ENCODE measurements at places on chromosomes 5 and 9.

- no peak for DNase-seq
Observed at GRCh38 chr5:129322968-129323367, 137.1 kb upstream of the ADAMTS19 start.

DNA sequence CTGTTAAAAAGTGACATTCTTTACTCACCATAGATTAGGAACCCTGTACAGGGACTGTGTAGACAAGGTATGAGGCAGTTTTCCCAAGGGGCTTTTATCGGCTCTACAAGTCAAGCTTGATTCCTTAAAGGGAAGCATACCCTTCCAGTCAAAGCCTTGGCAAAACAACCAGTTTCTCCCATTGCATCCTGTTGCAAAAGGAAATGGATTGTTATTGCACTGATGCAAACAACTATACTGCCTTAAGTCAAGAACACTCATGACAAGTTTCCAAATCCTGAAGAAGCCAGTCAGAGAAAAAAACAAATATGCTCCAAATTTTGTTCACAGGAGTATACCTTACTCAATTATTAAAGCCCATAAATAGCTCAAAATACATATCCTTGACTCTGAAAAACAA, 67.5 kb downstream of the RGMB start:
- no peak for DNase-seq

- DNase-seq = no peak
Observed at GRCh38 chr5:78919796-78920195, 65.3 kb downstream of the ARSB start.

GRCh38 chr5:16304846-16305245, 125.3 kb upstream of the MARCHF11 start:
- no peak for DNase-seq

- DNase-seq = no peak
Observed at GRCh38 chr9:136196404-136197083, 8.4 kb downstream of the LHX3 start.

DNA sequence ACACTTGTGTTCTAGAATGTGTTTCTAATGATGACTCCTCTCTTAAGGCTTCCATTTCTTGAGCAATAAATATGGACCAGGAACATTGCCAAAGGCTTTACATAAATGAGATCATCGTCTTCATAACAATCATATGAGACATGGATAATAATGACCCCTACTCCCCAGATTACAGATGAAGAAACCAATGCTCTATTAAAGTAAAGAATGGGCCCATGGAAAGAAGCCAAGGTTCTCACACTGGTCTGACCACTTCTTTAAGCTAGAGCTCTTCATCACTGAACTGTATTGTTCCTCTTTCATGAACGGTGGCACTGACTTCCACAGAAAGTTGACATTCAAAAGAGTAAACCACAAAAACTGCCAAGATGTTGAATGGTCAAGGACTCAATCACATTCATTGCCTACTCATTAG, 65.3 kb downstream of the MARCHF3 start:
- no peak for DNase-seq

DNA sequence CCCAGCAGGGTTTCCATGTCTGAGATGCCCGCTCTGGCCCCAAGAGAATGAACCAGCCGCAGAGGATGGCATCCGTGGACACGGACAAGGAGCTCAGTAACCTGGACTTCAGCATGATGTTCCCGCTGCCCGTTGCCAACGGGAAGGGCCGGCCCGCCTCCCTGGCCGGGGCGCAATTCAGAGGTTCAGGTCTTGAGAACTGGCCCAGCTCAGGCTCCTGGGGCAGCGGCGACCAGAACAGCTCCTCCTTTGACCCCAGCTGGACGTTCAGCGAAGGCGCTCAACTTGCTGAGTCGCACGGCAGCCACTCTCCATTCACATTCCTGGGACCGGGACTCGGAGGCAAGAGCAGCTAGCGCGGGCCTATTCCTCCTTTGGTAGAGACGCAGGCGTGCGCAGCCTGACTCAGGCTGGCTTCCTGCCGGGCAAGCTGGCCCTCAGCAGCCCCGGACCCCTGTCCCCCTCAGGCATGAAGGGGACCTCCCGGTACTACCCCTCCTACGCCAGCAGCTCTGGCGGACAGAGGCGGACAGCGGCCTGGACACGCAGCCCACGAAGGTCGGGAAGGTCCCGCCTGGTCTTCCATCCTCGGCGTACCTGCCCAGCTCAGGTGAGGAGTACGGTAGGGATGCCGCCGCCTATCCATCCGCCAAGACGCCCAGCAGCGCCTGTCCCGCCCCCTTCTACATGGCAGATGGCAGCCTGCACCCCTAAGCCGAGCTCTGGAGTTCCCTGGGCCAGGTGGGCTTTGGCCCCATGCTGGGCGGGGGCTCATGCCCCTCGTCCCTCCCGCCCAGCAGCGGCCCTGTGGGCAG, 74.4 kb downstream of the INSL6 start:
- no peak for DNase-seq

DNA sequence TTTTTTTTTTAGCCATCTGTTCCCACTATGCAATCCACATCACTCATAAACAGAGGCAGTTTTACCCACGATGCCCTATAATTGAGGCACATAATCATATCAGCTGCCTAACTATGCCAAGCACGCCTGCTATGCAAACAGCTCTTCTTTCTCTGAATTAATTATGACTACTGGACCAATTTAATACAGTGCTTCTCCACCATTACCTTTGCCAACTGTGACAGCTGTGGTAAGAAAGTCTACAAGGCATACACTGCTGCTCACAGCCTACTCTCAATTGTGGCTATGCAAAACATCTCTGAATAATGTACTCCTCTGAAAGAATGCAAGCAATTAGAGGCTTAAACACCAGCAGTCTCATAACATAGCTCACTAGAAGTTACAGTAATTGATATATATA, 97.1 kb downstream of the DTWD2 start:
- no peak for DNase-seq

GRCh38 chr5:154756868-154757813, 2.0 kb downstream of the LARP1 start:
- peak; percentile 28 for DNase-seq

DNA sequence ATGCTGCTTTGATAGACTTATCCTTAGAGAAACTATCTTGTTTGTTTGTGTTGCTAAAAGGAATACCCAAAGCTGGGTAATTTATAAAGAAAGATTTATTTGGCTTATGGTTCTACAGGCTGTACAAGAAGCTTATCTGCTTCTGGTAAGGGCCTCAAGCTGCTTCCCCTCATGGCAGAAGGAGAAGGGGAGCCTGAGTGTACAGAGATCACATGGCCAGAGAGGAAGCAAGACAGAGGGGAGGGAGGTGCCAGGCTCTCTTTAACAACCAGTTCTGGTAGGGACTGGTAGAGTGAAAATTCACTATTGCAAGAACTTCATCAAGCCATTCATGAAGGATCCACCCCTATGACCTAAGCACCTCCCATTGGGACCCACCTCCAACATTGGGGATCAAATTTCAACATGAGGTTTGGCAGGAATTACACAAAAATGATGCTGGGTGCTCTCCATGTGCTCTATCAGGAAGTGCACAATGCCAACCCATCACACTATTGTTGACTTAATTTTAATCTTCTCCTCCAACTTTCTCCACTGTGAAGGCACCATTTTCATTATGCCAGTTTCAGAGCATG, 115.1 kb upstream of the SHB start:
- DNase-seq = no peak

DNA sequence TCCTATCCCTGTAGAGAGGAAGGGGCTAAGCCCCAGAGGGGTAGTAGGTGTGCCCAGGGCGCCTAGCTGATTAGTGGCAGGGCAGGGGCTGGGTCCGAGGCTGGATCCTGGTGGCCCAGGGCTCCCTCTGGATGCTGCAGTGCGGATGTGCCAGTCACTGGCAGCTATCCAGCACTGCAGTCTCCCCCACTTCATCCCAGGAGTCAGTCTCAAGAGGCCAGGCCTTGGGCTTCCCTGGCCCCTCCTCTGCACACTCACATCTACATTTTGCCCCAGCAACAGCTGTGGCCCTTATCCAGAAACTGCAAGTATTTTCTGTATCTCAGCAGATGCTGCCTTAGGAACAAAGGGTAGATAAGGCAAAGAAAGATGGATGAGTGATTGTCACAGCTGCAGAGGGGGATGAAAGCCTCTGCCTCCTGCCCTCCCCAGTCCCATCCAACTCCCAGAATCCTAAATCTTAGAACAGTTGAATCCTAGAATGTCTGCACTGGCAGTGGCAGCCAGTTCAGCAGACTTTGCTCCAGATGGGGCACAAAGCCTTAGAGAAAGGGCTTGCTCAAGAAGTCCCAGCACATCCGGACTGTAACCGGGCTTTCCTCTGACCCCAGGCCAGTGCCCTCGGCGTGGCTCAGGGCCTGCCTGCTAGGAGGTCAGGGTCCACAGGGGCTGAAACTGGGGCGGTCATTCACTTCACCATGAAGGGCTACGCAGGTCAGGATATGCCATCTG, 1.6 kb downstream of the ANXA6 start:
- DNase-seq = no peak

GRCh38 chr9:98702835-98703380, 5.8 kb downstream of the GABBR2 start:
- DNase-seq = no peak

- no peak for DNase-seq
Observed at GRCh38 chr9:126303488-126303887, 23.1 kb upstream of the MVB12B start.

DNA sequence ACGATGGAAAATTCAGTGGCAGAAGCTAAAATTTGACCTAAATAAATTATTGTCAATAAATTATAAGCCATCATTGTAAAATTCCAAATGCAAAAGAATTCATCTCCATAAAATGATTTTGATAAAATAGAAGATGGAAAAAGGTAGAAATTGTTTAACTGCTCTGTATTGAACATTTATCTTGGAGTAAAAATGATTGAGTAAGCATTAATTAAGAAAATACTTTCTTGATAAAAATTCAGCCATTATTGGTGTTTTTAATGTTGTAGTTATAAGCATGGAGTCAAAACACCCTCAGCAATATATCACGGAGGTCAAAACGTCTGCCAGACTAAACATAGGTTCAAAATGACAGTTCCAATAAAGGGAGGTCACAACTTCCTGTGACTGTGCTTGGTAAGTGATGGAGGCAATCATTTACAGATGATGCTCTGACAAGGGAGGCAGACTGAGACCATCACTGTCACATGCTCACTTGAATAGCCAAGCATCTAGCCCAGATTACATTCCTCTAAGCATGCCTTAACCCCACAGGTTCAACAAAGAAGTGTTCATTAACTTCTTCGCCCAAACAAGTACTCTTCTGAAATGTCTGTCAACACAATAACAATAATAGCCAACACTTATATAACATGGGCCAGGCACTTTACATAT, 69.5 kb downstream of the SH3TC2 start:
- DNase-seq = no peak

DNA sequence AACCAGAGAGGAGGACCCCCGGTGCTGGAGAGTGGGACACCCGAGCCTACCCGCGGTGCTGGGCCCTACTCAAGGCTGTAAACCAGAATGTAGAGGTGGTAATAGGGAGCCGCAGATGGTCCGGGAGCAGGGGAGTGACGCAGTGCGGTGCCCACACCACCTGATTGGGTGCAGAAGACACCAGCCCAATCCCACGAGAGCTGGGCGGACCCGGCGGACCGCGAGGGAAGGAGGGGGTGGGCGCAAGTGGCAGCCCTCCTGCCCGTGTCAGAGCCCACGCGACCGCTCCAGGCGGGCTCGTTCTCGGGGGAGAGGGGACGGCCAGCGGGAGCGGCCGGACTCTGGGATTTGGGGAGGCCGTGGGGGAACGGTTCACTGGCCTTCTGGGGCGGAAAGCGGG, 71.2 kb downstream of the C9orf50 start:
- no peak for DNase-seq

- no peak for DNase-seq
Observed at GRCh38 chr9:130199605-130200004, 27.4 kb downstream of the NCS1 start.

DNA sequence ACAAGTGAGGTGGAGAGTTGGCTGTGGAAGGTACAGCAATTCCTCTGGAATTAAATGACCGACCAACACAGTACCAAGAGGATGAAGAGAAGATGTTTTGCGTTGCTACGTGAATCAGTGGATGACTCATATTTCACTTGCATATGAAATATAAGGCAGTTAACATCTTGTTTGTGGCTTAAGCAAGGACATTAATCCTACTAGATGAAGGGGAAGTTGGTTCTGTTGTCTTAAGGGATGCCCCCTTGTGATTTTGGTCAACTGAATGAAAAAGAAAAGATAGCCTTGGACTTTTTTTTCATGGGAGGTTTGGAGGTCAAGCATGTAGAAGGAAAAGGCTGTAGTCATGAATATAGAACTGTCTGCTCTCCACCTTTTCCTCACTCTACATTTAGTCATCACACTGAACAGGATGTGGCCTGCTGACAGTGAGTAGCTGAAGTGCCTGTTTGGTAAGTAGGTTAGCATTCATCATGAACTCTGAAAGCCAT, 33.9 kb downstream of the VLDLR start:
- no peak for DNase-seq

DNA sequence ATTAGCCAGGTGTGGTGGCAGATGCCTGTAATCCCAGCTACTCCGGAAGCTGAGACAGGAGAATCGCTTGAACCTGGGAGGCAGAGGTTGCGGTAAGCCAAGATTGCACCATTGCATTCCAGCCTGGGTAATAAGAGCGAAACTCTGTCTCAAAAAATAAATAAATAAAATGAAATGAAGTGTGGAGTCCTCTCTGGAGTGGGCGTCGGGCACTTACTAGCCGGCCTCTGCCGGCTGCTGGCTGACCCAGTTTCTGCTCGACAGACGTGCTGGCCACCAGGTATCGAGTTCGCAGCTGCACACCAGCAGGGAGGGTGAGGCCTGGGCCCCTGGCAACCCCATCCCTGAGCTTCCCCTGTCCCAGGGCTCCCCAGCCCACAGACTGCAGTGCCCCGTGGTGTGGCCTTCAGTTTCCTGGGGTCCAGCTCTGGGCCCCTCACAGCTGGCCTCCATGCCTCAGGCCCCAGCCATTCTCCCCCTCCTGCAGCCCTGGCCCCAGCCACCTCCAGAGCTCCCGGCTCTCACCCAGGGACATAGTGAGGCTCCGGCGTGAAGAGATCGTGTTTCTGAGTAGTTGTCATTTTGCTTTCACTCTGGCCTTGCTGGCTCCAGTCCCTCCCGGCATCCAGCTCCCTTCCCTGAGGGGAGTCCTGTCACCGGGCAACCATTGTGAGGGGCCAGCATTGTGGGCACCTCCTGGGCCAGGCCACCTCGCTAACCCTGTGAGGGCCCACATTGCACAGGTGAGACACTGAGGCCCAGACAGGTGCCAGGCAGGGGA, 3.8 kb upstream of the STPG3 start:
- no peak for DNase-seq

DNA sequence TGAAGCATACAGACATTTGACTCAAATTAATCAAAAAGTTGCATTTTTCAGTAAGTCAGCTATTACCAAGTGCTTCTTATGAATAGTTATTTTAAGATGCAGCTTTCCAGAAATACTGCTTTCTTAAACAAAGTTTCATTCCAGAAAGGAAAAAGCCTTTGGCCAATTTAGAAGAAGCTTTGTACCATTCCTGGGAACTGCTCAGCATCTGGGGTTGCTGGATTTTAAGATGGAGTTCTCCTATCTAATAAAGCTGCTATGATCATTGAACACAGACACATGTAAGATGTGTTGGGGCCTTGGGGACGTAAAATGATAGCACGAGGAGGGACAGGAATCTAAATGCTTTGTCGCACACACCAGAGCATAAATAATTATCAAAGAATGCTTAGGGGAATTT, 130.8 kb downstream of the SEMA5A start:
- DNase-seq = no peak

- DNase-seq = no peak
Observed at GRCh38 chr5:78746021-78746770, 97.6 kb upstream of the LHFPL2 start.
